NCI-H446 treated with DMSO at 0.1 percent for 48 hours (cell line): ENCODE measurements at places on chromosomes 4 and X.

DNA sequence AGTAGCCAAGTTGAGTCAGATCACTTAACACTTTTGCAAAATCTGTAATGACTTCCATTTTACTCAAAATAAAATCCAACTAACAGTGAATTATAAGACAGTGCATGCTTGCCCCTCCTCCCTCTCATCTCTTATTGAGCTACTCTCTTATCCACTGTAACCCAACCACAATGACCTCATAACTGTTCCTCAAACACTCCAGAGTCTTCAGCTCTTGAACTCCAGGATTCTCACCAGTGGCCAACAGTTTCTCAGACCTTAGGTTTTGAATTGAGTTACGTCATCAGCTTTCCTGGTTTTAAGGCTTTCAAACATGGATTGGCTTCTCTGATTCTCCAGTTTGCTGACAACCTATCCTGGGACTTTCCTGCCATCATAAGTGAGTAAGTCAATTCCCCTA lies 938.3 kb downstream of the RAB28 start:
- DNase-seq: no peak

DNA sequence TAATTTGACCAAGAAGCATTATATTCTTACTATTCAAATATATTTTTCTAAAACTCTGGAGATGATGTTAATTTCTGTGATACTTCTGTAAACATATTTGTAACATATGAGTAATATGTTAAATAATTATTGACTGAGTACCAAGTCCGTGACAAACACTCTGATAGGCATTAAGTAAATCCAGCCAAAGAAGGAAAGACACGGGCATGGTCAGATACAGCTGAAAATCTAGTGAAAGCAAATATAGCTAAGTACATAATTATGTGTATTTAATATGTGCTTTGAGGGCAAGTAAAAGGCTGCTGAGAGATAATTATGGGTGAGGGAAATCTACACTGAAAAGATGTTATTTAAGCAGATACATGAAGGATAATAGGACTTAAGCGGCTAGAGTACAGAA lies 1263.6 kb upstream of the ADGRL3 start:
- DNase-seq: no peak

GRCh38 chrX:45191383-45191782 lies 9.3 kb downstream of the DIPK2B start:
- no peak for DNase-seq

DNA sequence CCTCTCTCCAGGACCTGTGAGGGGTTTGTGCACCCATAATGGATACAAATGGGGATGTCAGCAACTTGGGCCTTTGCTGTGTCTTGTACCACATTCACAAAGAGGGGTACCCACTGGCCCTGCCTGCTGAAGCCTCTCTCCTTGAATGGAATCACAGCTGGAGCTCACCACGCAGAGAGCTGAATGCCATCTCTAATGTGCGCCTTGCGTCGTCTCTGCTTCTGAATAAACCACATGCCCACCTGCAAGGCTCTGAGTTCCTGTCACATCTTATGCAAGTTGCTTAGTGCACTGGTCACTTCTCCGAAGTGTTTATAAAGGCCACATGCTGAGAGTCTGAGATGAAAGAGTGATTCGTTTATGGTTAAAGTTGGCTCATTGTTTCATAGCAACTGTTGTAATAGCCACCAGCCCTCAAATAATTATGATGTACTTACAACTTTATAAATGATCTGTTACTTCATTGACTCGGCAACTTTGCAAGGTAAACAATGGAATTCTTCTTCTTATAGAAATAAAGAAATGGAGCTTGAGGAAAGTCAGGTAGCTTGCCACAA lies 6.2 kb upstream of the PUDP start:
- DNase-seq: no peak

DNA sequence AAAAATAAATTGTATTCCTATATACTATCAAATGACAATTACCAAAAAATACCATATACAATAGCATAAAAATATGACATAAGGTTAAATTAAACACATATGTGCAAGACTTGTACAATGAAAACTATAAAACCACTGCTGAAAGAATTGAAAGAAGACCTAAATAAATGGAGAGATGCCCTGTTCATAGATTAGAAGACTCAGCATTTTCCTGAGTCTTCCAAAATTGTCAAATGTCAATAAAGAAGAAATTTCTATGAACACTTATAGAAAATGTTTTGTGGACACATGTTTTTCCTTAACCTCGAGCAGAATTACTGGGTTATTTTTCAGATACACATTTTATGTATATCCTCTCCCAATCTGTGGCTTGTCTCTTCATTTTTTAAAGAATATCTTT lies 103.1 kb upstream of the DCLK2 start:
- no peak for DNase-seq

DNA sequence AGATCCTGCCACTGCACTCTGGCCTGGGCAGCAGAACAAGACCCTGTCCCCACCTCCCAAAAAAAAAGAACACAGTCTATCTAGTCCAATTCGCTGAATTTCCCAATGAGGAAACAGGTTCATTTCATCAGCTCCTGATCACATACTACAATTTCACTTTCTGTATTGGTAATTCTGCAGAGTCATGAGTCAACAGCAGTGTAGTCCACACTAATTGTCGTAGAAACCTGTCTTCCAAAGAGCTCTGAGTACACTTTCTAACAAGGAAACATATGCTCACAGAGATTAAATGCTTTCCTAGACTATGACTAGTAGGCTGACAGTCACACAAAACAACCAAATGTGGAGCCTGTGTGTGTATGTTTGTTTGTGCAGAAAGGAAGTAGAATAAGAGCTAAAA lies 91.9 kb downstream of the GPC4 start:
- DNase-seq: no peak

DNA sequence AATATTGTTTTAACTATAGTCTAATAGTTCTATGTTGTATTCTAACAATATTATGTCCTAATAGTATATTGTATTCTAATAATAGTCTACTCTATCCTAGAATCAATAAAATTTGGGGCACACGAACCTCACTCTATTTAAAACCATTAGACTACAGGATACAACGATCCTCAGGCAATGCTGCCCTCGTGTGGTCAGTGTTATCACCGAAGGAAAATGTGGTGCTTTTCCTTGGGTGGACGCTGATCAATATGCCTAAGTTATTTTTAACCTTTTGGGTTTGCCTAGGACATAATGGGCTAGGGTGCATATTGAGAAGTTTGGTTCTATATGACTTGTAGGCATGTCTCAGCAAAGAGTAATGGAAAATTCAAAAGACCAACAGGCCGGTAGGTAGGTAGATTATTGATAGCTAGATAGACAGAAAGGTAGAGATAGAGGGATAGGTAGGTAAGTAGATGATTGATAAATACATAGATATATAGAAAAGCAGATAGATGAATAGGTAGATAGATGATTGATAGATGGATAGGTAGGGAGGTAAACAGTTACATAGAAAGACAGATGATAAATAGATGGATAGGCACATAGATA lies 75.1 kb downstream of the PRKX start:
- DNase-seq: no peak

DNA sequence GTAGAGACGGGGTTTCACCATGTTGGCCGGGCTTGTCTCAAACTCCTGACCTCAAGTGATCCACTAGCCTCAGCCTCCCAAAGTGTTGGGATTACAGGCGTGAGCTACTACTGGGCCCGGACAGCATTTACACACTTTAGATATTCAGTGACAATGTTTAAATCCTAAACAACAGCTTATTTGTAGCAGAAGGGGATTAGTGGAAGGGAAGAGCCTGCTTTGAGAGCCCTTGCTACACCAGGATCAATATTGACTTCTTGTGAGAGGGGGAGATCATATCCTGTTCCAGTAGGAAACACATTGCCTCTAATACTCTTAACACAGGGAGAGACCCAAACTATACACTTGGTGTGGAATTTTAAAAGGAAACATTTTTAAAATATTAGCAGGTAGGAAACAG lies 7.1 kb downstream of the MGST2 start:
- DNase-seq: no peak

DNA sequence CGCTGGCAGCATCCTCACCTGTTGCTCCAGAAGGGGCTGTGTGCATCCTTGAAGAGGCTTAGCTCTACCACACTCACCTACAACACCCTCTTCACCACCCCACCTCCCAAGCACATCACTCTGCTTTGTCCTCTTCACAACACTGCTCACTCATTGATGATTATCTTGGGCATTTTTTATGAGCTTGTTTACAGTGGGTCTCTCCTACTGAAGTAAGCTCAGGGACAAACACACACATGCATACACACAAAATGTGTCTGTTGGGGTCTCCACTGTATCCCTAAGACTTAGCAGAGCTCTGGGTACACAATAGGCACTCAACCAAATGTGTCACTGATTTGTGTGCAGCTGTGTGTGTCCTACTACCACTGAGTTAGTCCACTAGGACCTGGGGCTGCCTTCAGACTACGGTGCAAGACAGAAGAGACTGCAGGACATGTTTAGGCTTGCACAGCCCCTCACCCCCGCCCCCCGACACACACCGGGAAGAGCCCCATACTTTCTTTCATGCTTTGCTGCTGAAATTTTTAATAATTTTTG lies 1.3 kb upstream of the GABRE start:
- no peak for DNase-seq

DNA sequence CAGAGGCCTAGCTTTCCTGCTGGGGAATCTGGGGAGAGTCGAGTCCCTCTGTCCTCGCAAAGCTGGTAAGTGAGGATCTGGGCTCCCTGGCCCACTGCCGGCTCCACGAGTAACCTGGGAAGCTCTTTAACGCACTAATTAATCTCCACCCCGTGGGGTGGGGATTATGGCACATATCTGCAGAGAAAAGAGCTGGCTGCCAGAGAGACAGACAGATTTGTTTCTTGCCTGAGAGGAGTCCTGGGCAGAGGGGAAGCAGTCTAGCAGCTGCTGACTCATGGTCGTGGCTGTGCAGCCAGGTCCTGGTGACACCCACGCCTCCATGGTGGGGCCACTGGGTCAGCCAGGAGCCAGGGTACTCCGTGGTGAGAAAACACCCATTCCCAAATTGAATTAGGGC lies 14.0 kb downstream of the SORCS2 start:
- no peak for DNase-seq

GRCh38 chrX:14598330-14598729 lies 69.0 kb downstream of the GLRA2 start:
- no peak for DNase-seq

DNA sequence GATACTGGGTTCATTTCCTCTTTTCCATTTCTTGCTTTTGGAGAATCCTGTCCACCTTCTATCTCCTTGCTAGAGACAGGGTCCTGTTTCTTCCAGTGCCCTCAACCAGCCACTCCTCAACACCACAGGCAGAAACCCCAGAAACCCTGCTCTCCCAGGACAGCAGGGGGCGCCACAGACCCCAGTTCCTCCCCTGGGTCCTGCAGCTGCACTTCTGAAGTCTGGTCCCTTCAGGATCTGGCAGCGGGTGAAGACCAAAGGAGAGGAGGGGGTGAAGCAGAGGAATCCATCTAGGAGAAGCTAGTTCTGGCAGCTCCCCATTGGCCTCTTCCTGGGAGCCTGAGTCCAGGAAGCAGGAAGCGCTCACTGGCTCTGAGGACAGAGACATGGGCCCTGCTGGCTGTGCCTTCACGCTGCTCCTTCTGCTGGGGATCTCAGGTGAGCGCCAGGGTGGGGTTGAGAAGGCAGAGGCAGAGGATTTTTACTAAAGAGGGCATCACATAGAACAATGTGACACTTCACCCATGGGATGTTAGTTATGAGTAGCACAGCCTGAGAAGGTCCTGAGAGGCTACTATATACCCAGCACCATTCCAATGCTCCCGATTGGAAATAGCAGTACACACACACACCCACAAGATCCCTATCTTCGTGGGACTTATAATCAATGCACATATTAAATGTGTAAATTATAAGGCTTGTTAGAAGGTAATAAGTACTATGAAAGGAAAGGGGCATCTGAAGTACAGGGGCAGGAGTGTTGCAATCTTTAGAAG lies at the start of gene PRSS48:
Gene PRSS48, plus strand, starts transcription at position 375 of the 776 bp plus-strand sequence. Its CDS starts 12 bp downstream, at position 387.
- DNase-seq: no peak

DNA sequence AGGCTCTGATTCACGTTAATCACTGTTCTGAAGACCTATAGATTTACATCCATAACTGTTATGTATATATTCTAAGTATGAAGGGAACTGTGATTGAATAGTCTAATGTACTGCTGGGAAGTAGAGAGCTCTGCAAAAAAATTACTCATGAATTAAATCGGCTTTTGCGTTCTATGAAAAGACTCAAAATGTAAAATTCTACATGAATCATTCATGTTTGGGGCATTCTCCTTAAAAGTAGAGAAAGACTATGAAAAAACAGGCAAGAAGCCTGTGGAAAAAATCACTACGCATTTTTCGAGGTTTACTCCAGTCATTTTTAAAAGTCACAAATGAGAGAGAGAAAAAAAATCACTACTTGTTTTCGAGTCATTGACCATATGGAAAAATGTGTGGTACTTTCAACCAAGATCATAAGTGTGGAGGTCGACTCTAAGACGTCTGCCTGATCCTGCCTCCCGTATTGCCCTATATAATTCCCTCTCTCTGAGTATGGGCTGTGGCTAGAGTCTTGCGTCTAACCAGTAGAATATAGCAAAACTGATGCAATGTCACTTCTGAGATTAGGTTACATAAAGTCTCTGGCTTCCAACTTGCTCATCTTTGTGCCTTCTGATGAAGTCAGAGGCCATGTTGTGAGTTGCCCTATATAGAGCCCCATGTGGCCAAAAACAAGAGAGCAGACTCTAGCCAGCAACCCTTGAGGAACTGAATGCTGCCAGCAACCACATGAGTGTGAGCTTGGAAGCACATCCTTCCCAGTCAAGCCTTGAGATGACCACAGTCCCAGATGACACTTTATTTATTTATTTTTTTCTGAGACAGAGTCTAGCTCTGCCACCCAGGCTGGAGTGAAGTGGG lies 32.1 kb upstream of the VEGFD start:
- DNase-seq: no peak

GRCh38 chr4:170374770-170375169 lies 285.0 kb upstream of the AADAT start:
- no peak for DNase-seq

DNA sequence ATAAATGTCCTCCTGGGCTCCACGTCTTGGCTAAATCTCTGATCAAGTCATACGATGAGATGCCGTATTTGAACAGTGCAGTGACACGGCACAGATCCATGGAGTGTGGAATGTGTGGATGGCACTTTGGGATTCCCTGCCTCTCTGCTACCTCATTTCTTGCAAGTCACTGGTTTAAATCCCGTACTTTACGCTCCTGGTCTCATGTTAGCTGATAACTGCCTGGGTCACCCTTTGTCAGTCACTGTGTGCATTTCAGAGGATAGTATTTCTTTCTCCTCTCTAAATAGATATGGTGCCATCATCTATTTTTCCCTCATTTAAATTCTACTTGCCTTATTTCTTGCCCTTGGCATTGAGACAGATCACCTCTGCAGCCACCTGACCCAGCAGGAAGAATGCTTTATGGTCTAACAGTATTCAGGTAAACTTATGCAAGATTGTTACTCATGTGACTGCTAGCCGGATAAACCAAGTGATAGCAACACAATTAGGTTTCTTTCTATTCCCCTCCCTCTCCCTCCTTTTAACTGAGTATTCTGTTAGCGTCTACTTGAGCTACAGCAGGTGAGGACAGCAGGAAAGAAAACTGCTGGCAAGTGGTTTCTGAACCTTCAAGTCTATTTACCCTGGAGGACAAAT lies 2.8 kb downstream of the EGF start:
- no peak for DNase-seq

- DNase-seq: no peak
These were observed 151.9 kb upstream of the RPS6KA3 start for GRCh38 chrX:20418379-20419150.

GRCh38 chrX:9369802-9370291 lies 95.0 kb upstream of the TBL1X start:
- no peak for DNase-seq

GRCh38 chr4:139083607-139083955 lies 68.0 kb downstream of the NOCT start:
- peak; percentile 31 for DNase-seq

GRCh38 chrX:154791939-154792338 lies 13.3 kb downstream of the MPP1 start:
- no peak for DNase-seq

- DNase-seq: no peak
These were observed 18.9 kb upstream of the AASDH start for GRCh38 chr4:56406151-56406550.
